IPS DF 19.7 (cell line): ENCODE measurements at places on chromosomes 5 and 9.

- DNase-seq = no peak
These were observed 379.3 kb downstream of the CDH12 start for GRCh38 chr5:22473886-22474285.

DNA sequence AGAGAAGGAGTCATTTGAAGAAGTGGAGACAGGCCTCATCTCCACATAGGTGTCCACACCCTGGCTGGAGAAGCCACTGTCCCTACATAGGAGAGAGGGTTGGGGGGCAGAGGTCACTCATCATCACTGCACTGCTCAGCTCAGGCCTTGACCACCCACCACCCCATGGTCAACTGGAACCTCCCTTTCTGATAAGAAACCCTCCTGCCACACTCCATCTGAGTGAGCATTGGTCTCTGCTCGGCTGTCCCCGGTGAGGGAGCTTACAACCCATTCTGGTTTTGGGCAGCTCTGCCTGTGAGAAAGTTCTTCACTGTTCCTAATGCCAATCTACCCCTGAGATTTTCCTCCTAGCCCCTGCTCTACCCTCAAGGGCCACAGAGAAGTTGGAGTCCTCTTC is 28.8 kb downstream of the CSF1R start:
- no peak for DNase-seq

- peak; percentile 12 for DNase-seq
These were observed 424.0 kb upstream of the RGMB start for GRCh38 chr5:98349251-98349989.

- DNase-seq = no peak
These were observed 432.5 kb upstream of the MEF2C start for GRCh38 chr5:89315286-89316100.

GRCh38 chr5:143980506-143980905 is 168.5 kb downstream of the HMHB1 start:
- no peak for DNase-seq

- DNase-seq = no peak
These were observed 218.2 kb upstream of the NUDT12 start for GRCh38 chr5:103780794-103781193.

DNA sequence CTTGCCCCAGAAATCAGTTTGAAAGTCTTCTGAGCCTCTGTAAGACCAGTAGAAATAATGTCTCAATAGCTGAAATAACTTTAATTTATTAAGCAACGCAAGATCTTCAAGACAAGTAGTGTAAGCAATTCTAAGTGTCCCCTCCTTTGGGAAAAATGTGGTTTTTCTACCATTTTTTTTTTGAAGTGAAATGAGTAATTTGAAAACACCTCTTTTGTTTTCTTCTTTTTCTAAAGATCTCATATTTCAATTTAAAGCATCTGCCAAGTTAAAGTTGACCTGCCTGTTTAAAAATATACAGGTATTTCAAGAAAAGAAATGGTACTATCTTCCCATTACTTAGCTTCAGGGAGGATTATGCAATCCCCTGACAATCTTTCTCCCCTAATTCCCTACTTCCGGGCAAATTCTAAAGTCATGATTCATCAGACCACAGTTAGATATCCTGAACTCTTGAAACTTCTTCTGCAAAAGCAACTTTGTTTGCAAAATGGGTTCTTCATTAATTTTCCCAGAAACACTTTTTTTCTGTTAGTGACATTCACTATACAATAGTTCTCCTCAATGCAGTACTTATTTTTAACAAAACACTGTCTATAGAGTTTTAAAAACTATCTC is 7.8 kb upstream of the ANXA1 start:
- DNase-seq = no peak

- DNase-seq = no peak
These were observed 46.4 kb upstream of the PRRC2B start for GRCh38 chr9:131347376-131348020.

GRCh38 chr5:2257326-2258244 is 374.9 kb upstream of the IRX4 start:
- no peak for DNase-seq

DNA sequence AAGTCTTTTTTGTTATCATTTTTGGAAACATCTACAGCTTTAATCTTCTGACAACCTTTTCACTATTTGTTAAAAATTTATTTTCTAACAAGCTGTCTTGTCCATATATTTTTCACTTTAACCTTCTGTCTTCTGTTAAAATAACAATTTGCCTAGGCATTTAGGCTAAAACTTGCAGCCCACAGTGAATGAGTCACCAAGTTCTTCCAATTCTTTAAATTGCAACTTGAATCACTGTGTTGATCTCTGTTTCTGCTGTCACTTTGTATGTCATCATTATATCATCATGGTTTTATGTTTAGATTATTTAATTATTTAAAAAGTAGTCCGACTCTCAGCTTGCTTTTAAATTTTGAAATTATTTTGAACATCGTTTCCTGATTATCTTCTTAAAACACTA is 473.8 kb upstream of the PTPRD start:
- DNase-seq = no peak

GRCh38 chr5:6733411-6734242 is 20.4 kb downstream of the TENT4A start:
- DNase-seq = no peak

DNA sequence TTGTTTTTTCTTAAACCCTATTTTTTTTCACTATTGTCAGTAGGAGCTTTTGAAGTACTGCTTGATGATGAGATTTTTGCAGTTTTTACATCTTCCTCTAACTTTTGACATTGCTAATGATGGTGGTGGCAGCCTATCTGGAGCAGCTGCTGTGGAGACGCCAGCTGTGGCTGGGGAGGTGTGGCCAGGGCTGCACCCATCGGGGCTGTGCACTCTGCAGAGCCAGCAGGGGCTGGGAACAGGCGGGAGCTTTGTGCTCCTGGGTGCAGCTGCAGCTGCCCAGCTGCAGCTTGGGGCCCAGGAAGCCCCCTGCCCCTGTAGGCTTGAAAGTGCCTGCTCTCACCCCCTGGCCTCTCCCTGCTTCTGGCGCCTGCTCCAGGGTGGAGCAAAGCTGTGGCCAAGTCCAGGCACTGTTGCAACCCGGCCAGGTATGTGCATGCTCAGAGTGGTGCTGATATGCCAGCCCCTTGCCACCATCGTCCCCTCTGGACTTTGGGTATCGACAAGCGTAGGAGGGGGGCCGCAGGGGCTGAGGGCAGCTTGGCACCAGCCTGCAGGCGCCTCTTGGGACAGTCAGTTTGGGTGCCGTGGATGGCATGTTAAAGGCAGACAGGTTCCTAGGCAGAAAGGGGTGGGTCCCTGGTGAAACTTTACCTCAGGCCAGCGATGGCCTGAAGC is 39.2 kb downstream of the FER start:
- no peak for DNase-seq

DNA sequence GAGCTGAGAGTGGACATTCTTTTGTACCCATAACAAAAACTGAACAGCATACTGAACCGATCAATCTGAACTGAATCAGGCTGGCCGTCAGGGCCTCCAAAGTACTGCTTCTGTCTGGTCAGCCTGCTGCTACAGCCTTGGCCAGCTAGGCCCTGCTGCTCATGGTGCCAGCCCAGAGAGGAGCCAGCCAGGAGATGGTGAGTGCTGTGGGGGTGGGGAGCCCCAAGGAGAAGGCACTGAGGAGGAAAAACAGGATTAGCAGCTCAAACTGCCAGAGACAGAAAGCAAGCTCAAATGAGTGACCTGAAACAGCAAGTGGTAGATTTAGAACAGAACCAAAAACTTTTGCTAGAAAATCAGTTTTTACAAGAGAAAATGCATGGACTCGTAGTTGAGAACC is 23.9 kb downstream of the SRP19 start:
- no peak for DNase-seq

DNA sequence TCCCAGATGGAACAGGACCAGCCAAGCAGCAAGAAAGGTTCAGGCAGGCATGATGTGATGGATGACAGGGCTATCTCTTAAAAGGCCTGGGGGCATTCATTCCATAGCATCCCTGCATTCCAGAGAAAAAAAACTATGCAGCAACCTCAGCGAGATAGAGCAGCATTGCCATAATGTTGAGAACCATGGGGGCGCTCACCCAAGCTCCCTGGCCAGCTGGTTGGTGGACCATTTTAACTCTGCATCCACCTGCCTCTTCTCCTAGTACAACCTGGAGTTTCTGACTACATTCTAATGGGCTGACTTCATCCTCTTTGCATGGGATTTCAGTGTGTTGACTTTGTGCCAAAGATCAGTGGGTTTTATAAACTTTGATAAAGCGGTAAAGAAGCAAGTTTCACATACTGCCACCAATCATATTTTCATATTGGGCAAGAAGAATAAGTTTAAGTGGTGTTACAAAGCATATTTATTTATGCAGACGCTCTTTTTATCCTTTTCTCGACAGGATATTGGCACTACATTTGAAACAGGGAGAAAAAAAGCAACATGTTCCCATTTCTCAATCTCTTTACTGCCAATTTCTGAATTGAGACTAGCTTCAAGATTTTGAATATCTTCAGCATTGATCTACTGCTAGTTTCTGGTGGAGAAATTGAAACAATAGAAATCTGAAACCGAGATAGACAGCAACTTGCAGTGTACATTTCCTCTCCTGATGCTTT is 378.3 kb upstream of the WWC1 start:
- DNase-seq = no peak

DNA sequence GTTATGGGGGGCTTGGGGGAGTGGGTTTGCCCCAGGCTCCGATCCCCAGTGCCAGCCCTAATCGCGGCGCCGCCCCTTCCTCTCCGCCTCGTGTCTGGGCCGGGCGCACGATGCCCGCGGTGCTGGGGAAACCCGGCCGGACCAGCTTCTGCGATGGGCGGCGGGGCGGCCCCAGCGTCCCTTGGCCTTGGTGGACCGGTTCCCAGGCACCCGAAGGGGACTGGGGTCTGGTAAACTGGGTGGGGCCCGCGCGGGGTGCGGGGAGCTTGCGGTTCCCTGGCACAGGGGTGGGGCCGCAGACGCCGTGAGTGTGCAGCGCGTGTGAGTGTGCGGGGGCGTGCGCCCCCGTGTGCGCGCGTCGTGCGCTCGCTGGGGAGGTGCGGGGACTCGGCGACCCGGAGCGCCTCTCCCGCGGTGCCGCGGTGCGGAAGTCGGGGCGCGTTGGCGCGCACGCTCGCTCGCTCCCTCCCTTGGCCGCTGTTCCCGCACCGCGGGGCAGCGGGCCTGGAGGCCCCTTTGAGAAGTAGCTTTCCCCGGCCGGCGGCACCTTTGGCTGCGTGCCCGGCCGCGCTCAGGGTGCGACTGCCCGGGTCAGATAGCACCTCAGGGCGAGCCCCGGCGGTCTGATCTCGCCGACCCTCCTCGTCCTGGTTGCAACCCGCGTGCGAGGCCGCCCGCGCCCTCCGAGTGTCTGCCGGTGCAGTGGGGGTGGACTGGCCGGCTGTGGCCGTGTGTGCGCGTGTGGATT is 568 bp downstream of the MACIR start:
- no peak for DNase-seq

GRCh38 chr5:147784146-147784987 is 1.8 kb upstream of the JAKMIP2 start:
- no peak for DNase-seq

GRCh38 chr5:75951716-75952115 is 131.5 kb upstream of the SV2C start:
- DNase-seq = no peak

DNA sequence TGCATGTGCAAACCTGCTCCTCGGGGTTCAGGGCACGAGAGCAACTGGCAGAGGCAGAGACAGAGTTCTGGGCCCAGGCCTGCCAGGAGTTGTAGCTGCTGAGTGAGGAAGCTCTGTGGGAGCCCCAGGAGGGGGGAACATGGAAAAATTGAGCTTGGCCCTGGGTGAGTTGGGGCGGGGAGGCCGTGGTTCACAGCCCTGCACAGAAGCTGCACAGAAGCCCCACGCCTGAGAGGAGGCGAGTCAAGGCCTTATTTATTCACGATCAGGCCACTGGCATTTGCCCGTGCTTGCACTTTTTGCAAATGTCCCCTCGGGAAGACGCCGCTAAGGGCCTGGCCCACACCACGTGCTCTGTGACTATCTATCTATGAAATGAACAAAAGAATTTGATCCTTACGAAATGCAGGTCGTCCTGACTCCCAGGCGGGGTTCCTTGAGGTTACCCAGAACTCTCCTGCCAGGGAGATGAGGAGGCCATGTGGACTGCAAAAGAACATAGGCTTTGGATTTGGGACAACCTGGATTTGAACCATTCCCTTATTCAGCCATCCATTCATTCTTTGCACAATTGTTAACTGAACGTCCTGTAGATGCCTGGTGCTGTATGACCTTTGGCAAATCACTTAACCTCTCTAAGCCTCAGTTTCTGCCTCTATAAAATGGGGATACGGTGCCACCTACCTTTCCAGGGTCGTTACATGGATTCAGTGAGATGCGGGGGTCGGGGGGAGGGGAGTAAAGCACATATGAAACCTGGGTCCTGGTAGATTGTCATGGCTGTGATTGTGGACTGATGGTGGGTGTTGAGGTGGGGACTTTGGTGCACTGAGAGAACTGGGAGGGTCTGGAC is 17.9 kb downstream of the COL27A1 start:
- DNase-seq = no peak

DNA sequence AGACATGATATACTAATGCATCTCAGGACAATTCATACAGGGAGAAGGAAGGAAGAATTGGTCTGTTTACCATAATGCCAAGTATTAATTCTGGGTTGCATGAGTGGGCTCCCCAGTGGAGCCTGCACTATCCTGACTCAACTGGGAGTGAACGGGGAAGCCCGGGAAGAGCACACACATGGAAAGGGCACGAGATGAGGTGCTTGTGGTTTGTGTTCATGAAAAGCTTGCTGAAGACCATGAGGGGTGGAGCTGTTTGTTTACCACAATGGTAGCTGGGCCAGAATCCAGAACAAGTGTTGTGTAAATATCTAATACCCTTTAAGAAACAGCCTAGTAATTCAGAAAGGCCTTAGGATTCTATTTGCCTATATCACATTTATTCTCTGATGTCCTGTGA is 44.6 kb downstream of the POC5 start:
- no peak for DNase-seq

DNA sequence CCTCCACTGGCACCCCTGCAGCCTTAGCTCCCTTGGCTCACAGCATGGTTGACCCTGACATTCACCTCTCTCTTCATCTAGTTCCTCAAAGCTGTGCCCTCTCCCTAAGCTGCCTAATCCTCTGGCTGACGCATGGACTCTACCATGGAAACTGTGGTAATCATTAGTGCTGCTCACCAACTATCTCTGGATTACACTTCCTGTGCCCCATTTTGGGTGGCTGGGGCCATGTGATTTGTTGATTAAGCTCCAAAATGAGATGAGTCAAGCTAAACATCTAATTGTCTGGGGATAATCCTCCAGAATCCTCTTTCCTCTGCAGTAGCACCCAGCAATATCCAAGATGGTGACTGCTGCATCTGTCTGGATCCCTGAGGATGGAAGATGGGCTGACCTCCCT is 264.4 kb downstream of the SH3GL2 start:
- DNase-seq = no peak

- DNase-seq = no peak
These were observed 14.4 kb upstream of the TPM2 start for GRCh38 chr9:35703906-35704672.

- DNase-seq = no peak
These were observed 11.2 kb upstream of the ENC1 start for GRCh38 chr5:74651710-74652109.

GRCh38 chr9:125088752-125089151 is 54.6 kb downstream of the SCAI start:
- no peak for DNase-seq
